ENCODE measurements at places on chromosomes 16 and 17. TPM values are rescaled to one million over a fixed set of nuclear protein-coding genes. Genes with fewer than 3 reads are reported as not detected.

PLA2G10 gene
- not detected for total RNA-seq

GRCh38 chr17:68452724-68453290, 4.5 kb downstream of the WIPI1 start:
- H3K27me3 ChIP-seq: no peaks in the 10 kb centered on the region
- DNase-seq: no peak
- H3K4me3 ChIP-seq: no peak overlapping the region
- H3K4me1 ChIP-seq: peaks cover 16% of the 10 kb centered on the region
- no peak overlapping the region for H3K27ac ChIP-seq
- peaks cover 9% of the 10 kb centered on the region for H3K36me3 ChIP-seq

DNA sequence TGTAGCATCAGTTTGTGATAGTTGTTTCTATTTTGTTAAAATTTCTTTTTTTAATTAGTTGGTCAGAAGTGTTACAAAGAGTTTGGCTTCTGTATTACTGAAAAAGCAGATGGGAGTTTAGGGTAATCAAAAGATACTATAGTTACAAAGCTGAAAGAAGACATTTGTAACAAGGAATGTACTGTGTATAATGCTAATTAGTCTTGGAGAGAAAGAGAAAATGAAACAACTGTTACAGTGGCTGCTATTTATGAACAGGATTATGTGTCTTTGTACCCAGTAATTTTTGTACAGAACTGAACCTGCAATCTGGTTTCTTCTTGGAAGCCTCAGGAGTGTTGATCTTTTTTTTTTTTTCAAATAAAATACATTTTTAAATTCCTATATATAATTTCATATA, 14.3 kb downstream of the GDPD1 start:
- no peak overlapping the region for H3K4me3 ChIP-seq
- no peaks in the 10 kb centered on the region for H3K36me3 ChIP-seq
- DNase-seq: no peak
- no peak overlapping the region for H3K27ac ChIP-seq

GRCh38 chr17:66372182-66372581, 69.8 kb downstream of the PRKCA start:
- peaks cover 11% of the 10 kb centered on the region for H3K4me1 ChIP-seq
- no peak overlapping the region for H3K27ac ChIP-seq
- H3K27me3 ChIP-seq: no peaks in the 10 kb centered on the region

ELMO3 gene
- total RNA-seq: 1.2 TPM

- no peak overlapping the region for H3K4me3 ChIP-seq
- H3K27me3 ChIP-seq: no peaks in the 10 kb centered on the region
- peaks cover 13% of the 10 kb centered on the region for H3K4me1 ChIP-seq
- no peaks in the 10 kb centered on the region for H3K36me3 ChIP-seq
- H3K27ac ChIP-seq: no peak overlapping the region
These were observed 57.0 kb downstream of the PITPNC1 start for GRCh38 chr17:67434061-67434525.

DNA sequence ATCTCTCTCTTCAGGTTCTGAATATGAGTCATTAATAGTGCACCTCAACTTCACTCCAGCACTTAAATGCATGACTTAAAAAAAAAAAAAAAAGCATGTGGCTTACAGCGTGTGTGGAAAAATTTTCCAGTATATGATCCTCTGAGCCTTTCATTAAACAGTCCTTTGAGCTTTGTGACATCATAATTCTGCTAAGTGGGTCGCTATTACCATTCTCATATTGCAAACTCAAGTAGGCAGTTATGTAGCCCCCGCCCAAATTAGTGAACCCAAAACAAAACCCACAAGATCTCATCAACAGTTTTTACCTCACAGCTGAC, 672 bp downstream of the CMTR2 start:
- peaks cover 8% of the 10 kb centered on the region for H3K4me1 ChIP-seq
- H3K27me3 ChIP-seq: peaks cover 4% of the 10 kb centered on the region
- DNase-seq: peak; percentile 37
- H3K27ac ChIP-seq: peak overlapping the region; percentile 84
- H3K36me3 ChIP-seq: peaks cover 15% of the 10 kb centered on the region
- H3K4me3 ChIP-seq: peak overlapping the region; percentile 82

KRT39 gene
- not detected for total RNA-seq

PTRH2 gene
- 34.5 TPM for total RNA-seq

DNA sequence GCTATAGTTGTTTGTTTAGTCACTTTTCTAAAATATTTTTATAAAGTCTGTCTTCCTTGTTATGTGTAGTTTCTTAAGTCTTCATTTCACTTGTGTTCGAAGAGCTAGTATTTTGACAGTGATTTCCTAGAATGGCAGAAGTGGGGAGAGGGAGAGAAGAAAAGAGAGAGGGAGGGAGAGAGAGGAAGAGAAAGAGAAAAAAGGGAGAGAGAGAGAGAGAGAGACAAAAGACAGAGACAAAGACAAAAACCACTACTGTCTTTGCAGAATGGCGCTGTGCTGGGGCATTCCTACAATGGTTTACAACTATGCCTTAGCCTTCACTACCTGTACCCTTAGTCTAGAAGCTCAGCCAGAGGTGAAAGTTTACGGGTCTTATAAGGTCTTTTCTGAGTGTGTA, 90.5 kb downstream of the CA4 start:
- H3K27ac ChIP-seq: no peak overlapping the region
- H3K36me3 ChIP-seq: peaks cover 9% of the 10 kb centered on the region
- no peak overlapping the region for H3K4me3 ChIP-seq
- no peaks in the 10 kb centered on the region for H3K27me3 ChIP-seq

DNA sequence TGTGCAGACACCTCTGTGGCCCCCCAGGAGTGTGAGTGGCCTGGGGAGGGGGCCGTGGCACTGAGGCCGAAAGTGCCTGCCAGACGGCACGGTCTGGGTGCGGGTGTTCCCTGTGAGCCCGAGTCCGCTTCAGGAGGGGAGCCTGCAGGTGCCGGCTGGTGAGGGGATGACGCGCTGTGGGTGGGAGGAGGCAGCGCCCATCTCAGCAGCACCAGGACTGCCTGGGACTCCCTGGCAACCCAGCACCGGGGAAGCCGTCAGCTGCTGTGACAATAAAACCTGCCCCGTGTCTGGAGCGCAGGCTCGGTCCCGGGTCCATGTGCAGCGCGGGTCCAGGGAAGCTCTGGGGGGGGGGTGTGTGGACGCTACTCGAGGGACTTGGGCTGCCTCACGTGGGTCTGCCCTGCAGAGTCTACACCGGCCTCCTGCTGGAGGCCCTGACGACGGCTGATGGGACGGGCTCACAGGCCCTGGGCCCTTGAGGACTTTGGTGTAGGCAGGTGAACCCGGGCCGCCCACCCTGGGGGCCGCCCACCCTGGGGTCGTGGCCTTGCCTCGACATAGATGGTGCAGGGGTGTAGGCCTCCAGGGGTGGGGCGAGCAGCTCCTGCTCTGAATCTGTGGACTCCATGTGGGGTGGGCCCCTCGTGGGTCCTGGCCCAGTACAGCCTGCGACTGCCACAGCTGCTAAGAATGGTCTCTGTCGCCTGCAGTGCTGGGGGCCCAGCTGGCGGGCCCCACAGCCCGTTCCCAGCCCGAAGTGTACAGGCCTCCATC, 5.9 kb upstream of the RAB40C start:
- H3K36me3 ChIP-seq: no peaks in the 10 kb centered on the region
- no peak overlapping the region for H3K27ac ChIP-seq
- no peak overlapping the region for H3K4me3 ChIP-seq
- peaks cover 7% of the 10 kb centered on the region for H3K4me1 ChIP-seq
- no peak for DNase-seq
- H3K27me3 ChIP-seq: no peaks in the 10 kb centered on the region

Measured in astrocyte (in vitro differentiated cells and primary cell).